Esophagus mucosa (tissue), 1 donor: ENCODE measurements at places on chromosomes 2 and 18.

DNA sequence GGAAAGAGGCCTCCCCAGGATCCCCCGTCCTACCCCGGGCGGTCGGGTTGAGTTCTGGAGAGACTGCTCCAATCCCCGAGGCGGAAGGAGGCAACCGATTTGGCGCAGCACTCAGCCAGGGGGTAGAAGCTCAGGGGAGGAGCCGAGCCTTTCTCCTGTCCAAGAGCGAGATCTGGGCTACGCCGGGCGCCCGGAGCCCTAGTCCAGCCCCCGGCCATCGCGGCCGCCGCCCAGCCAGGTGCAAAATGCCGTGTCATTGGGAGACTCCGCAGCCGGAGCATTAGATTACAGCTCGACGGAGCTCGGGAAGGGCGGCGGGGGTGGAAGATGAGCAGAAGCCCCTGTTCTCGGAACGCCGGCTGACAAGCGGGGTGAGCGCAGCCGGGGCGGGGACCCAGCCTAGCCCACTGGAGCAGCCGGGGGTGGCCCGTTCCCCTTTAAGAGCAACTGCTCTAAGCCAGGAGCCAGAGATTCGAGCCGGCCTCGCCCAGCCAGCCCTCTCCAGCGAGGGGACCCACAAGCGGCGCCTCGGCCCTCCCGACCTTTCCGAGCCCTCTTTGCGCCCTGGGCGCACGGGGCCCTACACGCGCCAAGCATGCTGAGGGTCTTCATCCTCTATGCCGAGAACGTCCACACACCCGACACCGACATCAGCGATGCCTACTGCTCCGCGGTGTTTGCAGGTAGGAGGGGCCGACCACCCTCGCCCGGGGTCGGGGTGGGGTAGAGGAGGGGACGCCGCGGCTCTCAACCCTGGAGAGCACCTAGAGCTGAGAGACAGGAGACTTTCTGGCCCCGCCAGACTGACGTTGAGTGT is at the start of gene DYSF:
TSS of gene DYSF (plus strand) at position 158 of the 817 bp plus-strand sequence.
- peak; percentile 41 for ATAC-seq

DNA sequence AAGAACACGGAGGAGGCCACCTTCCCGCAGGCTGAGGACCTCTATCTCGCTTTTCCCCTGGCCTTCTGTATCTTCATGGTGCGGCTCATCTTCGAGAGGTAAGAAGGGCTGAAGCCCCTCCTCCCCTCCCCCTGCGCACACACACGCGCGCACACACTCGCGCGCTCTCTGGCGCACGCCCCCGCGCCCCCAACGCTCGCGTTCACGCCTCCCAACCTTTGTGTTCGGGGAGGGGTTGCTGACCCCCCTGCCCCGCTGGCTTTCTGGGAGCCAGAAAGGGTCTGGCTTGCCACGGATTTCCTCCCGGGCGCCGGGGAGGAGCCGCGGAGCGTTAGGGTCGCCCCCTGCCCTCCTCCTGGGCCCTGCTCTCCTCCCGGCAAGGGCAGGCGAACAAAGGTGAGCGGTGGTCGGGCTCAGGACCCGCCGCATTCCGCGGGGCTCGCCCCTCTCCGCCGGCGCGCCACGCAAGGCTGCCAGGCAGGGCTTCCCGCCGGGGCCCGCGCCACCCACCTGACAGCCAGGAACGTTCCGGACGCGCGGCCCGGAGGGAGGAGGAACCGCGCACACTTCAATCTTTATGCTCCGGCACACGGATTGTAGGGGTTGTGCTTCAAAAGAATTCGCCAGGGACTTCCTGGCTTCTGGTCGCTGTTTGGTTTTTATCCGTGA is 583 bp downstream of the CERS6 start:
- ATAC-seq: peak; percentile 35

DNA sequence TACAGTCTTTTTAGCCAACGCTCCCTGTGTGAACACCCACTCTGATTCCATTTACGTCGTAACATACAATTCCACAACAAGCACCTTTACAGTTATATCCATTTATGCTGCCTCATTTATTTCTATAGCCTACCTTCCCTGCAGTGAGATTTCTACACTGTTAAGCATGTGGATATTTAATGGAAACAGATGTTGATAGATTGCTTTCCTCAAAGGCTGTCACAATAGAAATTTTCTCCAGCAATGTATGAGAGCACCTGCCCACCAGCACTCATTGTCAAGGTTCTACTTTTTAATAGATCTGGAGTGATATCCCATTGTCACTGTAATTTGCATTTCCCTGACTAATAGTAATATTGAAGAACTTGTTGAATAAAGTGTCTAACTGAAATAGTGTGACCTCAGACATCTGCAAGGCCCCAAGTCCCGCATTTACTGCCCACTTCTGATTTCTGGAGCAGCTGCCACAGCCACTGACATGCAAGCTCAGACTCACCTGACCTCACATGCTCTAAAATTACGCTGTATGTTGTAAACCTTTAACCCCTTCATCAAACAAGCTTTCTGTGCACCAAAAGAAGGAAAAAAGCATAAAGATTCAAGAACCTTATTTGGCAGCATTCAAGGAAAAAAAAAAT is 295.1 kb downstream of the CNTNAP5 start:
- ATAC-seq: no peak

GRCh38 chr2:138974651-138975050 is 194.5 kb upstream of the NXPH2 start:
- ATAC-seq: no peak

DNA sequence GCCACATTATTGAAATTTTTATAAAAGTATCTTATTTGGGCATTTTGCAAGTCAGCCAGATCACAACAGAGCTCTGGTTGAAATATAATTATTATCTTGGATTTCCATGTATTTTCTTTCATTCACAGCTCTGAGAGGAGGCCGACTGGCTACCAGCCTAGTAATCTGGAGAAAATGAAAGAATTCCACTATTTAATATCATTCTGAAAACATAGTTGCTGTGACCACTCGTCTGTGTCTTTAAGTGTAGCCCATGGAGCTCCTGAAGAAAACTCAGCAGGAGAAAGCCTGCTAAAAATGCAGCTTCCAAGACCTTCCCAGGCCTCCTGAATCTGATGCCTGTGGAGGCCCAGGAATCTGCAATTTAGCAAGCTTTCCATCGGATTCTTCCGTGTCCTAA is 114.7 kb downstream of the SH3BP4 start:
- no peak for ATAC-seq

DNA sequence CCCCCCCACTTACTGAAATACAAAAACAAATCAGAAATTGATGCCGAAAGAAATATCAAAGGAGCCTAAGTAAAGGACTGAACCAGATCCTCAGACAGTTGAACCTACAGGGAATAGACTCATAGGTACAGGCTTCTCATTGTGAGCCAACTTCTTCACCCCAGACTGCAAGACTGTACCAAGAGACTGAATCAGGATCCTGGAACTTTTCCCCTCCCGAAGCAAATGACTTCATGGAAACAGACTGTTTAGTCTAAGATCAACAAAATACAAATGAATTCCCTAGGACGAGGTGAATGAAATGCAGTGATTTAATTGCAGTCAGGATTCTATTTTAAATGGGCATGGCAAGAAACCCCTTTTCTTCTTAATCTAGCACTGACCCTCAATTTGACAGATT is 53.6 kb upstream of the RNF152 start:
- no peak for ATAC-seq

- ATAC-seq: no peak
Measured at GRCh38 chr2:22360735-22361374, 1024.1 kb upstream of the KLHL29 start.

DNA sequence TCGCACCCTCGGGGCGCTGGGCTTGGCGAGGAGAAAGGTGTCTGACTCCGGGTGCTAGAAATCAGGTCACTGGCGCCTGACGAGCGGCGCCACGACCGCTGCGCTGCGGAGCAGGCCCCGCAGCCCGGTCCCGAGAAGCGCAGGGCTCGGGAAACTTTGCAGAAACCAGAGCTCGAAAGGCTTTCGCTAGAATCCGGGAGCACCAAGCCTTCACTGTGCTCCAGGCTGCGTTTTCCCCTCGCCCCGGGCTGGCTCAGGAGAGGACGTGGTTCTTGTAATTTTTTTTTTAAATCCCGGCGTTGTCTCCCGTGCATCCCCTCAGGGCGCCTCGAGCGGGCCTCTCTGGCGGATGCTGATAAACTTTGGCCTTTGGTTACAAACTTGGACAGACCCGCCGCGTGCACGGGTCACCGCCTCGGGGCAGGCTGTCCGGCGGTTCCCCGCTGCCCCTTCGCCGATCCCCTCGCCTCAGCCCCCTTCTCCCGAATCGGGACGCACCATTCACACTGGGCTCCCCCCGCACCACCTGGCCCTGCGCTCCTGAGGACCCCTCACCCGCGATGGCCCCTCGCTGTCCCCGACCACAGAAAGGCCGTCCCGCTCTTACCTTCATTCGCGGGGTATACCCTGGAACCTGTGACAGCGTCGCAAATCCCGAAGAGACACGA is 419 bp downstream of the EPHA4 start:
- no peak for ATAC-seq

GRCh38 chr2:235928751-235929370 is 239.3 kb downstream of the GBX2 start:
- no peak for ATAC-seq

- no peak for ATAC-seq
Measured at GRCh38 chr2:23668756-23669304, 258.1 kb downstream of the ATAD2B start.

DNA sequence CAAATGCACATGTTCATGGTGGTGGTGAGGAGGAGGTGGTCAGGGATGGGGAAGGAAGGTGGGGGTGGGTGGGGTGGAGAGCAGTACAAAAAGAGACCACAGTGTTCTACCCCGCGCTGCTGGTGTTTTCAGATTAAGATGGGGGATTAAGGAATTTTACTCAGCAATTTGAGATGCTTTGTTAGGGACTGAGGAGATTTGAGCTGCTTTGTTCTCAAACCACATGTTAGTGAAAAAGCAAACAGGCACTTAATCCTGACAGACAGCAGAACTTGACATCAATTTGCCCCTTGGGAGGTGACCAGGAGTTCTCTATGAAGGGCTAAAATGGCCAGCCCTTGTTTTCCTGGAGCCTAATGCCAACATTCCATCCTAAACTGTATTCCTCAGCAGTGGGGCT is 244.5 kb downstream of the MEIS1 start:
- no peak for ATAC-seq

GRCh38 chr2:12931186-12931844 is 214.6 kb downstream of the TRIB2 start:
- peak; percentile 68 for ATAC-seq

- no peak for ATAC-seq
Measured at GRCh38 chr2:88398180-88398579, 54.3 kb downstream of the FOXI3 start.
